ENCODE measurements at places on chromosomes 7 and 10.

GRCh38 chr7:82810558-82811259 lies 352.0 kb downstream of the PCLO start:
- peak; percentile 68 for DNase-seq

- DNase-seq = no peak
These were observed 37.0 kb downstream of the FAM171A1 start for GRCh38 chr10:15333909-15334649.

DNA sequence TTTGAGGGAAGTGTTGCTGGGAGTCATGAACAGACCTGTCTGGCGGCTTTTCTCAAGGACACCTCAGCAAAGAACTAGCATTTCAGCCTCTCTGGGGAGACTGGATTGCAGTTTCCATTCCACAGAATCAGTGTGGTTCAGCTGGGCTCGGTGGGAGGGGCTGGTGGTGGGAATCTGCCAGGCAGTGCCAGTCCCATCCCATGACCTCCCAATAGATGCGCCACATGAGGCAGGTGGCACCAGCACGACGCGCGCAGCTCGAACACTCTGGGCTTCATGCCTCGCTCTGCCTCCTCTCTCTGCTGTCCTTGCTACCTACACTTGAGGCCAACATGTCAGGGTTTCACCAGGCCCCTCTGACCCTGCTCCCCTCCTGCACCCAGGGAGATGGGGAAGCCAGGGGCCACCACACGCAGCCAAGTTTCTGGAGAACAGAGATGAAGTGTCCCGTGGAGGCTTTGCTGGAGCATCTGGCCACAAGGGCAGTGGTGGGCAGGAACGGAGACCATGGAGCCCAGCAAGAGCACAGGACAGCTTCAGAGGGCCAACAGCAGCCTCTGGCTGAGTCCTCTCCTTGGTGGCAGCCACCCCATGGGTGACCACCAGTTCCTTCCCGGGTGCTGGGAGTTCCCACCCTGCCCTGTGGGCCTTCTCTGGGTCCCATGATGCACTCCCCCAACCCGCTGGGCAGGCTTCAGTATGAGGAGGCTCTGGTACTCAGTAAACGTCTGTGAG lies 2.3 kb downstream of the NACAD start:
- DNase-seq = no peak

- DNase-seq = no peak
These were observed 103.0 kb upstream of the LSM8 start for GRCh38 chr7:118080947-118081346.

DNA sequence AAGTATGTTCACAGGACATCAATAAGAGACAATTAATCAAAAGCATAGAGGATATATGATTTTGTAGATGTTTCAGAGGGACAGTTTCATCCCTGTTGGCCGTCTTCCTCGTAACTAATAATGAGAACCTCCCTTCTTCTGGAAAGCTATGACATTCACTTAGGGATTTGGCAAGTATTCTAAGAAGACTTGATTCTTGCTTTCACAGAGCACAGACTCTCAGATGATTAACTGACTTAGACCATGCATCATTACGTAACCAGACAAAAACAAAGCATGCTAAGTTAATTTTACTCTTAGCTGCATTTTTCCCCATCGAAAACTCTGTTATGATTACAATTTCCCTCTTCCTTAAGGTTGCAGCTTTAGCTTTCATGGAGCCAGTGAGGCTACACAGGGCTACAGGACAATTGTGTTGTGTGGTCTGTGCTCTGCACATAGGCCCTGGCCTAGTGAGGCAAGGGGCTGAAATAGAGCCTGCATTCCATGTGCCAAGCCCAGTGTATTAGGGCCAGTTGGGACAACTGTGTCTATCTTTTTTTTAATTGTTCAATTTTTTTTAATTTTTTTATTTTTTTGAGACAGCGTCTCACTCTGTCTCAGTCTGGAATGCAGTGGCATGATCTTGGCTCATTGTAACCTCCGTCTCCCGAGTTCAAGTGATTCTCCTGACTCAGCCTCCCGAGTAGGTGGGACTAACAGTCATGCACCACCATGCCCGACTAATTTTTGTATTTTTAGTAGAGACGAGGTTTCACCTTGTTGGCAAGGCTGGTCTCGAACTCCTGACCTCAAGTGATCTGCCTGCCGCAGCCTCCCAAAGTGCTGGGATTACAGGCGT lies 105.3 kb downstream of the PLXDC2 start:
- no peak for DNase-seq

DNA sequence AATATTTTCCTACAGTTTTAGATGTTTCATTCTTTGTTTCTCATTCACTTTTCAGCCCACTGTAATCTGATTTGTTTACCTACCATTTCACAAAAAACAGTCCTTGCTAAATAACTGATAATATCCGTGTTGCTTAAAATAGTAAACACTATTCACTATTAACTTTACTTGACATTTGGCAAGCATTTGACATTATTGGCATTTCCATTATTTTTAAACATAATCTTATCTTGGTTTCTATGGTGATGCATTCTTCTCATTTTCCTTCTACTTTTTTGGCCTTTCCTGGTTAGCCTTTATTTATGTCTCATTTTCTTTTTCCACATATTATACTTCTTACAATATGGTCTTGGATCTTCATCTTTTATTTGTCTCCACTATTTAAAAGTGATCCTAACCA lies 715.3 kb downstream of the DNAJB9 start:
- no peak for DNase-seq

DNA sequence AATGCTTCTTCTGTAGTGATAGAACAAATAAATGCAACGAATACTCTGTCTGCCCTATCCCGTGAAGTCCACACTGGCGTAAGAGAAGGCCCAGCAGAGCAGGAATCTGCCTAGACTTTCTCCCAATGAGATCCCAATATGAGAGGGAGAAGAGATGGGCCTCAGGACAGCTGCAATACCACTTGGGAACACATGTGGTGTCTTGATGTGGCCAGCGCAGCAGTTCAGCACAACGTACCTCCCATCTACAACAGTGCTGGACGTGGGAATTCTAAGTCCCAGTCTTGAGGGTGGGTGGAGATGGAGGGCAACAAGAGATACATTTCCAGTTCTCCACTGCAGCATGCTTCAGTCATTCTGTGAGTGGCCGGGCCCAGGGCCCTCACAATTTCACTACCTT lies 45.8 kb downstream of the FIGNL1 start:
- no peak for DNase-seq

DNA sequence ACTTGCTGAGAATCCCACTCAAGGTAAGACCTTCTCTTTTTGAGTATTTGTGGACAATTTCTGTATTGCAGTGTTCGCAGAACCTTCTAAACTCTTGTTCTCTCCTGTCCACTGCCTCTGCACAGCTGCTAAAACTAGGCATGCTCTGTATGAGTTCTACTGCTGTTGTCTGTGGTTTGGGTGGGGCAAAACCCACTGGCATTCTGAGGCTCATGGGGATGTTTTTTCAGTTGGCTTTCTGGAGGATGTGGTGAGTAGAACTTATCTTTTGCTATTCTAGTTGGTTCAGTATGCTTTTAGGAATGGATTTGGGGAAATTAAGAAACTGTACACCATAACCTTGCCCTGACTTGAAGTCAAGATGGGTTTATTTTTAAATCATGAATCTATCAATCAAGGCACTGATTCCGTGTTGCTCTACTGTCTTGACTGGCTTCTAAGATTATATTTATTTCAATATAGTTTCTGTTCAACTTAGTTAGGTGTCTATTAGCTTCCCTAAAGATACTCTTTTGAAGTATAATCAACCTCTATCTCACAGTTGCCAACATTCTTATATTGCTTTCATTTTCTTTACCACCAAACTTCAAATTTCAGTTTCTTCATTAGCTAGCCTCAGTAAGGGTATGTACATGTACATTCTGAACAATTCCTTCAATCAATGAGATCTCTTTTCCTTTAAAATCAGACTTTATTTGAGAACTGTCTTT lies 25.0 kb upstream of the C1GALT1 start:
- no peak for DNase-seq

DNA sequence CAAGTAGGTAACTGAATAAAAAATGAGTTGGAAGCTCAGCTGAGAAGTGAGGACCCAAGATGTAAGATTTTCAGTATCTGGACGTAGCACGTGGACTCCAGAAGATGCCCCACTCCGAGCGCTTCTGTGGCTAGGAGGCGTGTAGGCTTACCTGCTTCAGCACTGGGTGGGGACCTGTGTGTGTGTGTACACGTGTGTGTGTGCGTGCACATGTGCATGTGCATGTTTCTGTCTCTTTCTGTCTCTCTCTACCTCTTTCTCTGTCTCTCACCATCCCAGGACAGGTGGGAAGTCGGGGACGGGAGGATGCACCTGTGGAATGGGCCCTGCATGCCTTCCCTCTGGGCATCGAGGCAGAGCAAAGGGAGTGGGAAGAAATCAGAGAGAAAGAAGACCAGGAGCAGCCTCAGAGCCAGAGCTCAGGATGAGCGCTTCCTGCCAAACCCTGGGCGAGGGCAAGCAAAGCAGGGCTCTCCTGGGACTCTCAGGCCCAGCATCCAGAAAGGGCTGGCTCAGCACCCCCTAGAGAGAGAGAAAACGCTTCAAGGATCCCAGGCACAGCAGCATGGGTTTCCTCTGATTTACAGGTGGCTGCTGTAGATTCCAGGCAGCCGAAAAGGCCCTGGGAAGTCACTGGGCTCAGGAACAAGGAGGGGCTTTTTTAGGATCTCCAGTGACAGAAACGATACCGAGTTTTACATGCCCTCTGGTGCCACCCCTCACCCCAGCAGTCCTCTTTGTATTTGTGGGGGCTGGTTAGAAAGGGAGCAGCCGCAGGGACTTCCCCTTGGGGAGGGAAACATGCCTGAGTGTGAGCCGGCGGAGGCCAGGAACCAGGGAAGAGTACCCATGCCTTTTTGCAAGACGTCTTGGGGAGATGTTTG lies 28.5 kb downstream of the CXCL12 start:
- no peak for DNase-seq
